ENCODE measurements at places on chromosomes 6 and 20.

GRCh38 chr6:151067684-151068596, 171.8 kb upstream of the AKAP12 start:
- no peak for DNase-seq

- DNase-seq, result no peak
These were observed 19.0 kb upstream of the TLDC2 start for GRCh38 chr20:36856691-36857635.

DNA sequence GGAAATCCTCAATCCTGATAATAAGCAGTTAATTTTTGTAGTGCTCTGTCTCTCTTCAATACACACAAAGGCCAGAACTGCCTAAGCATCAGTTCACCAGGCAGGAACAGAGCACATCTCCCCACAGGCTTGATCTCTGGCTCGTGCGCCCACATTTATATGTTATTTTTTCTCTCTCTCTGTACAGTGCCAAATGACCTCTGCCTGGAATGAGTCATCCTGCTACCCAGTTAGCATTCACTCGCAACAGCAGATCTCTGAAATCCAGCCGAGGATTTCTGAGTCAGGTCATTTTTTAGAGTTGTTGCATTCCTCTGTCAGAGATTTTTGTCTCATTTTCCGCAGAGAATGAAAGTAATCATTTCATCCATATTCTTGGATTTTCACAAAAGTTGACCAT, 107.1 kb downstream of the COL12A1 start:
- no peak for DNase-seq

GRCh38 chr6:87237804-87238203, 82.4 kb downstream of the ZNF292 start:
- DNase-seq, result no peak

GRCh38 chr6:170129691-170130171, 161.1 kb downstream of the DLL1 start:
- DNase-seq, result no peak

DNA sequence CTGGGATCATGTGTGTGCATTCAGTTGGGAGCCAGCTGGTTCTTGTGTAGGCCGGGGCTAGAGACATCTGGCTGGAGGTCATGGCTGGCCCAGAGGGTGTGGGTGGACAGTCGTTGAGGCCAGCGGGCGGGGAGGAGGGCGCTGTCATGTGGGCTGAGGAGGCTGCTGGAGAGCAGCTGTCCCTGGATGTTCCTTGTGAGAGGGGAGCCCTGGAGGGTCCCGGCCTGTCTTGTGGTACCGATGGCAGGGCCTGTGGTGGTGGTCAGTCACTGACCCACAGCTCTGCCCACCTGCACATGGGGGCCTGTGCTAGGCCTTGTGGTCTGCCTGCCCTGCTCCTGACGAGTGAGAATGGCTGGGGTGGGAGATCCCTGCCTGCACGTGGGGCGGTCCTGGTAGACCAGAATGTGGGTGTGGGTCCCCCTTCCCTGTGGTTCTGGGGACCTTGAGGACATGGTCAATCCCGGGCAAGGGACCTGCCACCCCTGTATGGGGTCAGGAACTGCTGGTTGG, 1.9 kb upstream of the C20orf204 start:
- DNase-seq, result no peak

GRCh38 chr20:45449528-45449927, 20.0 kb upstream of the WFDC2 start:
- no peak for DNase-seq

DNA sequence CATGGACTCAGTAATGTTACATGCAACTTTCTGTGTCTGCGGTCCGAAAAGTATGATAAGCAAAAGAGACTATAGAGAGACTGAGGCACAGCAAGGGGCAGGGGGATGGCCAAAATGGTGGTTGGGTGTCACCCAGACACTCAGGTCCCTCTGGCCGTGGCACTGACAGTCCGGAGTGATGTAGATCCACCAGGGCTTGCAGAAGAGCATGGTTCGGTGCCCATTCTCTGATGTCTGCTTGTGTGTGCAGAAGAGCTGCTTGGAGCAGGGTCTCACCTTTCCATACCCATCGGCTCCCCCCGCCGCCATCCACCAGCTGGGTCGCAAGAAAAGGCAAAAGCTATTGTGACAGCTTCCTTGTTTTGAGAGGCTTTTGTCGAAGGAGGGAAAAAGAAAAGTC, 6.6 kb upstream of the APCDD1L start:
- DNase-seq, result no peak

- no peak for DNase-seq
These were observed 62.4 kb downstream of the AGPAT4 start for GRCh38 chr6:161211380-161212035.

DNA sequence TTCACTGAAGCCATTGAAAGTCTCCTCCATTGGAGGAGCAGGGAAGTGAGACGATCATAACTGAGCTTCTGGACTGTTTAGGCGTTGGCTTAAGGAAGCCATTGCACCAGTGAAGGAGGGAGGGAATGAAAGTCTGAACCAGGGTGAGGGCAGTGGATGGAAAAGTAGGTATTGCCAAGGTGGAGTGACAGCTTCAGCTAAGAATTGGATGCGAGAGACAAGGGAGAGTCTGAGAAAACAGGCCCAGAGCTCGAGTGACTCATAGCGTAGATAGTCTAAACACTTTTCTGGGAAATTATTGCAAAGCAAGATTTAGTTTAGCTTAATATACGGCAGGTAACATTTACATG, 4.5 kb downstream of the DSP start:
- no peak for DNase-seq

- no peak for DNase-seq
These were observed 65.5 kb upstream of the AFDN start for GRCh38 chr6:167760979-167761793.

GRCh38 chr6:12939314-12939713, 222.7 kb downstream of the PHACTR1 start:
- DNase-seq, result no peak

GRCh38 chr6:134774201-134774638, 175.7 kb downstream of the ALDH8A1 start:
- DNase-seq, result no peak

GRCh38 chr6:138570725-138571029, 71.4 kb upstream of the NHSL1 start:
- no peak for DNase-seq

DNA sequence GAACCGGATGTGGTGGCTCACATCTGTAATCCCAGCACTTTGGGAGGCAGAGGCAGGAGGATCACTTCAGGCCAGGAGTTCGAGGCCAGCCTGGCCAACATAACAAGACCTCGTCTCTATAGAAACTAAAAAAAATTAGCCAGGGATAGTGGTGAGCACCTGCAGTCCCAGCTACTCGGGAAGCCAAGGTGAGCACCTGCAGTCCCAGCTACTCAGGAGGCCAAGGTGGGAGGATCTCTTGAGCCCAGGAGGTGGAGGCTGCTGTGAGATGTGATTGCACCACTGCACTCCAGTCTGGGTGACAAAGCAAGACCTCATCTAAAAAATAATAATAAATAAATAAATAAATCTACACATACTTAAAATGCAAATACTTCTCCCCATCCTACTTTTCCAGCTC, 55.2 kb upstream of the TTPAL start:
- DNase-seq, result no peak

DNA sequence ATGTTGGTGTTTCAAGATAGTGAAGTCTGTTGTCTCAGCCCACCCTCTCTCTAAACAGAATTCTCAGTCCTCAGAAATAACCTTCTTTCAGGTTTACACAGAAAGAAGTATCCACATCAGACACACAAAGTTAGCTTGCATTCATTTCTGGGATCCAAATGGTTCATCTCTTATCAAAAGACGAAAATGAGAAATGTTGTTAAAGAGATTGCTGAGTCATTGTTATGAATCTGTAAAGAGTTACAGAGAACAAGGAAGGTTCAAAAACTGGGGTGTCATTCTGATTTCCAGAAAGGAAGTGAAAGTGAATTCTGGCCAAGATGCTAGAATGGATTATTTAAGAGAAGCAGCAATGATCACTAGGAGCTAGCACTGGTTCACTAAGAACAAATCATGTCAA, 90.5 kb upstream of the ATXN1 start:
- no peak for DNase-seq

DNA sequence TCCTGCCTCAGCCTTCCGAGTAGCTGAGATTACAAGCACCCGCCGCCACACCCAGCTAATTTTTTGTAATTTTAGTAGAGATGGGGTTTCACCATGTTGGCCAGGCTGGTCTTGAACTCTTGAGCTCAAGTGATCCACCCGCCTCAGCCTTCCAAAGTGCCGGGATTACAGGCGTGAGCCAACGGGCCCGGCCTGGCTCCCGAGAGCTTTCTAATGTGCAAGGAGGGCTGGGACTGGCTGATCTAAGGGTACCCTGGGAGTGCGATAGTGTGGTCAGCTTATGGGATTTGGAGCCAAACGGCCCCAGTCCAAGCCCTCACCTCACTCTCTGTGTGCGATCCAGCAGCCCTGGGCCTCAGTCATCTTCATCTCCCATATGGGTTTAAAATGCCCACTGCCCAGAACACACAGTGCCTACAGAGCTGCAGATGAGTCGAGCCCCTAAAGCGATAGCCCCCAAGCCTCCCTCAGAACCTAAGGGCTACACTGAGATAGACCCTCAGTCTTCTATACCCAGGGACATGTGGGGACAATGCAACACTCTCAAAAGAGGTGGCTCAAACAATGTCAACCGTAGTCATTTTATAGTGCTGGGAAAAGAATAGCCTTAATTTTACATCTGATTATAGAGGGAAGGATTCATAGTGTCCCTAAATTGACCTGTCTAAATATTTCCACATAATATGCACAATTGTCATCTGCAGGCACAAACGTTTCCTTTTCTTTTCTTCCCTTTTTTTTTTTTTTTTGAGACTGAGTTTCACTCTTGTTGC, 50.1 kb downstream of the SSR1 start:
- DNase-seq, result no peak

DNA sequence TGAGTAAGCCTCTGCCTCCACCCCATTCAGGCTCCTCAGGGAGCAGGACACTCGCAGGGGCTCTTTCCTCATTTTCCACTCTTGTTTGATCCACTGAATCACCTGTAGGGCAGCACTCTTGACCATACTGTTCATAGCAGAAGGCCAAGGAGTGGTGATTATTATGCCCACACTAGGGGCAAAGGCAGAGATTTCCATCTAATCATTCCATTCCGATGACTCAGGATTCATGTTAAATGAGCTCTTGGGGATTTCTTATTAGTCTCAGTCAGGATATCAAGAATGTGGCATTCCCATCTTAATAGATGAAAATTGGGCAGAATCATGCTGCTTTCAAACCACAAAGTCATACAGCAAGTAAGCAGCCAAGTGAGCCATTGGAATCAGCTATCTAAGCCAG, 101.9 kb upstream of the MOCS1 start:
- DNase-seq, result no peak

GRCh38 chr6:335572-335971, 43.3 kb downstream of the DUSP22 start:
- no peak for DNase-seq

GRCh38 chr6:1604158-1605003, 5.3 kb upstream of the FOXC1 start:
- DNase-seq, result peak; percentile 51

GRCh38 chr6:25053875-25054371, 118.2 kb upstream of the RIPOR2 start:
- no peak for DNase-seq

DNA sequence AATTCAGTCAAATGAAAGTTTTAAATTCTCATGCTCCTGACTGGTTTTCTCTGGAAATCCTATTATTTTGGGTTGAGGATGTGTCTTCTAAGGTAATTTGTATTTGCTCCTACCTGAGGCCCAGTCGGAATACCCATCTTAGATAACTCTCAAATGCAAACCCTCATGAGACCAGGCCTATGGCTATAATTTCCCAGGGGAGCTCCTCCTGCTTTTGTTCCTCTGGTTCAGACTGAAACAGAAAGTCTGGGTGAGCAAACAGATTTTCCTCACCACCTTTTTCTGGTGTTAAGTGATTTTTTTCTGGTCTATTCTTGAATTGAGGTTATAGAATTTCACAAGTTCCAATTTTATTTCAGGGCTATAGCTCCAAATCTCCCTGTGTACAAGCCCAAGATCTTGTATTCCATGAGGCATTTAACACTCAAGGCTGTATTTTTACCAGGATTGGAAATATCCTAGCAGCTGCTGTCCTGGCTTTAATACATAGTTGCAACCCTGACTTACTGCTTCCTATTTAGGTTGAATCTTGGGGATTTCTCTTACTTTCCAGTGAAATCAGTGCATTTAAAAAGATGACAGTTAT, 169.1 kb upstream of the PTCHD4 start:
- DNase-seq, result no peak

GRCh38 chr6:158064725-158065251, 83.1 kb downstream of the SYNJ2 start:
- DNase-seq, result no peak

DNA sequence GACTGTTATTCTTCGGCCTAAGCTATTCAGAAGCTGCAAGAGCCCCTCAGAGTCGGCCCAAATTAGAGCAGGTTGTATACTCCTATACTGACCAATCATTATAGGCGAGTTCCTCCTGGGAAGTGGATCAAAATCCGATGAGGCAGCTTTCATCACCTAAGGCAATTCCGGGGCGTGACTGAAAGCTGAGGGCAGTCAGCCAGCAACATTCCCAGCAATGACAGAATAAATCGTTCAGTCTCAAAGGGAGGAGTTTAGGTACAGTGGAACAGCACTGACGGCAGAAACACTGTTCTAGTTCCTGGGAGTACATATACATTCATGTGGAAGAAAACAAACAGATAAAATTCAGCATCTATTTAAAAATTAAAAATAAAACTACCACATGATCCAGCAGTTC, 10.8 kb downstream of the HLA-DQB2 start:
- no peak for DNase-seq

DNA sequence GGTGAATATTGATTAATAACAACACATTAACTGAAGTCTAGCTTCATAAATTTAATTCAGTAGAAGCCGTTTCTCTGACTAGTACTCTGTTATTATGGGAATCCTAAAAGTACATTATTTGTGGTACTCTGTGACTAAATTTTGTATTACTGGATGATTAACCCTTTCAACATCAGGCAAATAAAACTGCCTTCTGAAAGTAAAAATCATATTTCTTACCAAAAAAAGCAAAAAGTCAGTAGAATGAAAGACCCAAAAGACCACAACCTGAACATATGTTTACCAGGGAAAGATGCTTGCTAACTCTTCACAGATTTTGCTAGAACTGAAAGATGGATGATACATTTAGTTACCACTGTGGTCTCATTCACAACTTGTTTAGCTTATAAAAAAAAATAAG, 73.2 kb downstream of the AHI1 start:
- no peak for DNase-seq

All from activated gamma-delta T cell treated with Interleukin-2 at 50 U/mL for 16 hours (primary cell).